ENCODE measurements at places on chromosomes 4 and X.

GRCh38 chr4:108051343-108051742 lies 61.7 kb downstream of the HADH start:
- DNase-seq, result no peak

DNA sequence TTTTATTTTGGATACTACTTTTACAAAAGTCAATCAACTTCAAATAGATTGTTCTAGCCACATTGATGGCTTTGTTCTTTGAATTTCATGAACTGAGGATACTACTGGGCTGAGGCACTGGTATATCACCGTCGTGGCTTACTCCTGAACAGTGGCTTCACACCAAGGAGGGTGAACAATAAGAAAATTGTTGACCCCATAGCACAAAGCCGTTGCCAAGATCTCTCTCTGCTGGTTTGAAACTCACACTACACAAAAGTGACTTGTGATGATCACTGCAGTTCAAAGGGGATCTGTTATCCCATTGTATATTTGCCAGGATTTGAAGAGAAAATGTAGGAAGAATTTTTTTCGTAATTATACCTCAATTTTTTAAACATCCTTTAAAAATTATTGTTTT lies 119.6 kb downstream of the PDLIM5 start:
- no peak for DNase-seq

GRCh38 chr4:8874896-8875680 lies 3.4 kb upstream of the HMX1 start:
- DNase-seq, result no peak

DNA sequence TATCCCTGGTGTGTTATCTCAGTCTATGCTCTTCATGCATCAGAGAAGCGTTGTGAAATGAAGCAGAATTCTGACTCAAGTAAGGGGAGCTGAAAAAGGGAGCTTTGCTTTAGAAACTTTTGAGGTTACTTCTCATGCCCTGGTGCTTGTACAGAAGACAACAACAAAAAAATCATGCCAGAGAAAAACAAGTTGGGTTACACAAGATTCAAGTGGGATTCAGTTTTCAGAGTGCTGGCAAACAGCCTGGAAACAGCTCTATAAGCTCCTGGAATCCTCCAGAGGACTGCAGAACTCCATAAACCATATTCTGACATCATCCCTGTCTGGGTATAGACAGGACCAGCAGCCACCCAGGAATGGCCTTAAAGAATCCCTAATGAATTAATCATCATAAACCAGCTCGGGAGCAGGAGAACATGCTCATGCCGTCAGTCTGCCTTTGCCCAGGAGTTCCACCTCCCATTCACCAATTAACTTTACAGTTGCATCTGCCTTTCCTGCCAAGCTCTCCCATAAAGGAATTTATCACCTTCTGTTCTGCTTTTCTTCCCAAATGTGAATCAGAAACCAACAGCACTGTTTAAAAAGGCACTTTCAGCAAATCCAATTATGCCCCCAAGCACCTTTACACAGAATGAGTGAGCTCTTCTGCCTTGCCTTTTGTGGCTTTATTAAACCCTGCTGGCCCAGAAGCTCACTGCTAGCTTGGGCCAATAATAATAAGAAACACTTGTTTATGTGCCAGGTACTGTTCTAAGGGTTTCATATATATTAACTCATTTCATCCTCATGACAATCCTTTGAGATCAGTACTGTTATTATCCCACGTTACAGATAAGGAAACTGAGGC lies 54.5 kb upstream of the FBXW7 start:
- no peak for DNase-seq

GRCh38 chrX:154010330-154011087 lies 9.2 kb downstream of the IRAK1 start:
- DNase-seq, result no peak

GRCh38 chr4:108244606-108245005 lies 75.9 kb upstream of the LEF1 start:
- DNase-seq, result no peak

GRCh38 chr4:6179362-6179761 lies 21.0 kb downstream of the JAKMIP1 start:
- no peak for DNase-seq

- no peak for DNase-seq
Measured at GRCh38 chr4:11698846-11699590, 270.3 kb upstream of the HS3ST1 start.

DNA sequence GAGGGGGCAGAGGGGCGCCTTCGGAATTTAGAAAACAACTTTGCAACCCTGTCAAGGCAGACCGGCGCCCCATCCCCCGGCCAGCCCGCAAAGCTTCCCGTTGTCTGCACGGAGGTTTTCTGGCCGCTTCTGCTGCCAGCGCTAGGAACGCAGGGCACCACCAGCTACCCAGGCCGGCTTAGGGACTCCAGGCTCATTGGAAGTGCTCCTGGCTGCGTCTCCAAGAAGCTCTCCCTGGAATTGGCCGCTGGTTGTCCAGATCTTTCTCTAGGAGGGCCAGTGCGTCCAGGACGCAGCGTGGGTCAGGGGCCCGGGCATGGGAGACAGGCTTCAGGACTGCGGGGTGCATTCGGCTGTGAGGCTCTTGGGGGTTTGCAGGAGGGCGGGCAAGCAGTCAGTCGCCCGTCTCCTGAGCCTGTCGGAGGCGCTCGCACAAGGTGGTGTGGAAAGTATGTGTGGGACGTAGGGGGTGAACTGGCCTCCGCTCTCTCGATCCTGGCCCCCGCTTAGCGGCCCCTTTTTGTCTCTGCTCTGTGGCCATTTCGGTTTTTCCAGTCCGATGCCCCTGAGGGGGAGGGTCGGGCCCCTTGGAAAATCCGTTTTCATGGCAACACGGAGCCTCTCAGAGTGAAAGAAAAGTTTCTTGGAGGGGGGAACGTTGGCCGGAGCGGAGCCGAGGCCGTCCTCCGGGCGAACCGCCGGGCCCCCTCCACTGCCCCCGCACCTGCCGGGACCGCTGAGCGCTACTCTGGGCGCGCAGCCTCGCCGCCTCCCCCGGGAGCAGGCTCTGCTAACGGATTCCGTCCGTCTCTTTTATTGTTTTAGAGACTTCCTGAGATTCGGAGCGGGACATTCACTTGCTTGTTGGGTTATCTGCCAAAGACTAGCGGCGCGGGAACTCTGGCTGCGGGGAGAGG lies 810 bp upstream of the SOX3 start:
- DNase-seq, result no peak

- DNase-seq, result no peak
Measured at GRCh38 chrX:64229154-64229553, 1.3 kb downstream of the ASB12 start.

DNA sequence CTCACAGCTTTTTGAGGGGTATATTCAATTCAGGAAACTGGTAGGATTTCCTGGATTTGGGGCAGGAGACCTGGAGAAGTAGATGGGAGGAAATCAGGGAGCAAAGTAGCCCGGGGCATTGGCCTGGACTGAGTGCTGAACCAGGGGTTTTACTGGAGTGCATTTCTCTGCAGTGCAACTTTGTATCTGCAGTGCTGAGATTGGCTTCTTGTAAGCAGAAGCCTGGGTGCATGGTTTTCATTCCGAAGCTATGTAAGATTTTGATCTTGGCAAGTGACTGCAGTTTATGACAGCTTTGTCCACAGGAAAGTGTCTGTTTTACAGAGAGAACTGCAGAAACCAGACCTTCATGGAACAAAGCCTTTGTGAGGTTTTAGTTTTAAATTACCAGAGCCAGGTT lies 158.3 kb downstream of the SPCS3 start:
- DNase-seq, result no peak

DNA sequence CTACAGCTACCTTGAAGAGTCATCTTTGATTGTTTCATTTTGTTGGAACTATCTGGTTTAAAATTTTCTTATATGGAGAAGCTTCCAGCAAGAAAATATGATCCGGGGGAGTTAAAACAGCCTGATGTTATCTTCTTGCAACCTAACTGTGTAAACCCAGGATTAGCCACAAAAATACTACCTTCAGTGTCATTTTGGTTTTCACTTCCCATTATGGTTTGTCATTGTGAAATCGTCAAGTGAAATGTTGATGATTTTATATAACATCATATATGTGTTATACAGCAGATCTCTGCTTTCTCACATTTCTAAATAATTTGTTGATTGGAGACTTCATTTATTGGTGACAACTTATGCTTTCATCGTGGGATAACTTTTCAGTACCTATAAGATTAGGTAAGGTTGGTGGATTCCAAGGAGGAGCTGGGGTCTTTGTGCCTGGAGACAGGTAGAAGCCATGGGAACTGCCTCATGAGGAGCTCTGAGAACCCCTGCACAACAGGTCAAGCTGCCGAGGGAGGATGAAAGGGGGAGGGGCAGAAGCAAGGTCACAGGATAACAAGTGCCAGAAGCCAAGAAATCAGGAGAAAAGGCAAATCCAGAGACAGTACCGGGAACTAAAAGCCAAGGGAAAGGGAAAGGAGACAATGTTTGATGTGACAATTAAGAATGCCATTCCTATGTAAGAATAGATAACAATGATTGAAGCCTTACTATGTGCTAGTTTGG lies 7.2 kb downstream of the ARHGAP24 start:
- DNase-seq, result no peak

- no peak for DNase-seq
Measured at GRCh38 chr4:177117256-177117655, 192.4 kb upstream of the NEIL3 start.

- no peak for DNase-seq
Measured at GRCh38 chr4:183985786-183986185, 80.7 kb downstream of the STOX2 start.

DNA sequence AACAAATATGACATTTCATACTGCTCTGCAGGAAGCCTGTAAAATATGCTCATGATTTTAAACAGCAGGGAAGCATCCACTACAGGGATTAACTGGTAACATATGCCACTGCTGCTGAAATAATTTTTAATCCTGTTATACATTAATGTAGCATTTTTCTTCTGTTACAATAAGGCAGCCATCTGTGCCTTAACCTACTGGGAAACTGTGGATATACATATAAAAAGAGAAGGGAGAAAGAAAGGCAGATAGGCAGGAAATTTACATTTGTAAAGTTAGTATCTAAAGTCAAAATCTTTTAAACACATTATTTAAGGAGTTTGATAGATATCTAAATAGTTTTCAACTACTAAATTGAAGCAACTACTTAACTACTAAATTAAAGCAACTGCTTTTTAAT lies 514.6 kb upstream of the KLHL4 start:
- no peak for DNase-seq

DNA sequence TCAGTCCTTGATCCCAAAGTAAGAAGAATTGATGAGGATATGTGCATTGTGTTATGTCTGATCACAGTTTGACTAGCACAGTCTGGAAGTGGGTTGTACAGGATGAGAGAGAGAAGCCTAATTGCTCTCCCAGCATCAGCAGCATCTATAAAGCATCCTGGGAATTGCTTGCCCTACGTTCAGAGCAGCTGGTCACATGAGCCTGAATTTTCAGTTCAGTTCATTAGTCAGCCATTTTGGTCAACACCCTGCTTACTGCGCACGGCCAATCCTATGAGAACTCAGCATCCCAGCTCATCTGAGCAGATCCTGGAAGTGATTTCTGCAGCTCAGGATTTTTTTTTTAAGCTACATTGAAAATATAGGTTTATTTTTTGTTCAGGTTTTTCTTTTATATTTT lies at the start of gene RUFY3:
Gene RUFY3 (plus strand): TSS at position 218 of the 400 bp plus-strand sequence. CDS start 610 bp downstream, outside the sequence.
- no peak for DNase-seq

DNA sequence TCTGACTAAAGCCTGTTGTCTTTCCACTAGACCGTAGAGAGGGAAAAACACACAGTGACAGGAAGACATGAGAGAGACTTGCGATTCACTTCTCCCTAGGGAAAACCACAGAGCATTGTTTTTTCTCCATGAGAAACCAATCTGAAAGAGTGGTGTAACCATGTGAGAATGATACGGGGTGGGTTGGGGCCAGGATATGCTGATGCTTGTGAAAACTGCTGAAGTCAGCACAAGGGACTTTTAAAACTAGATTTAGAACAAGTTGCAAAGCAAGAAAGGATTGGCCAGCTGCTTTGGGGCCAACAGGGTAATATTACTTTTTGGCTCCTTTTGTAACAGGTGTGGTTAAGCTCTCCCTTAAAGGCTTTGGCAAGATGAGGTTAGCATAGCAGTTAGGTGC lies 66.1 kb downstream of the NHSL2 start:
- DNase-seq, result no peak

DNA sequence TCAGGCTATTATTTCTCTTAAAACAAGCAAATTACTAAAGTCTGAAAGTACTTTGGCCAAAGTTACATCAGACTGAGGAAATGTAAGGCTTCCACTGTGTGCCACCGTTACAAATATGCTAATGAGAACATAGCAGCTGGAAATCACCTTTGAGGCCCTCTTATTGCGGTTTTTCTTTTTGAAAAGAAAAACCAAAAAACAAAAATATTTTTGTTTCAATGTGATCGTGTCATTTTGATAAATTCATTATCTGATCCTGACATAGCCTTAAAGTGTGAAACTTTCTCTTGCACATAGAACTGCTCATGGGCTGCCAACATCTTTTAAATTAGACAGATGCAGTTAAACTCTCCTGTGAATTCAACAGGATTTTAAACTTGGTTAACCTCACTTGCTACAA lies 2.8 kb upstream of the TIFA start:
- DNase-seq, result no peak

DNA sequence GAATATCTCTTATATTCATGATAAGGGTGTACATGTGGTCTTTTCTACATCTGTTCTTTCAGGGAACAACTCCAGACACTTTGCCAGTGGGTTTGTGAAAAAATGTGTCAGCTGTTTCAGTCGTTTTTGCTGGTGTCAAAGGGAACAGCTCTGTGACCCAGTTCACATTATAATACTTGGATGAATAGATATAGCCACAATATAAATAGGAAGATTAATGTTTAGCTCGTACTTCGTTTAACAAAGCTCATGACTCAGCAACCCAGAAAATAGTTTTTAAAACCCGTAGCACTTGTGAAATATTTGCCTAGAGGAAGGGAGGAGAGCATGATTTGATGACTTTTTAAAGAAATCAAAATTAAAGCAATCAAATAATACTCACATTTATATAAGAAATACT lies 7.9 kb downstream of the LIAS start:
- no peak for DNase-seq

DNA sequence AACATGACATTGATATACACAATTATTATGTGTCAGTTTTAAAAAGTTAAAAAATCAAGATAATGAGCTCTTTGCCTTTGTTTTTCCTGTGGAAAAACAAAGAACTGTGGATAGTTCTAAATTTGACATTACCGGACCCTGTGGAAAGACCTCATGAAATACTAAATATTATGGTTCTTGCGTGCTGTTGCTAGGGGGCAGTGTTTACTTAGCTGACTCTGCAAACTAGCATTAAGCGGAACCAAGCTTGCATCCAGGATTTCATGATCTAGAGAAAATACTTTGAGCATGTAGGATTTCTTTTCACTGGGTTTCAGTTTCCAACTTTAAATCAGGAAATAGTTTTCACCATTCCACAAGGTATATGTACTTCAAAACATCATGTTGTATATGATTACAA lies 33.6 kb downstream of the CLCN4 start:
- no peak for DNase-seq
